Ovary (tissue), 10 donors: ENCODE measurements at places on chromosomes 3 and 15. TPM values are rescaled to one million over a fixed set of nuclear protein-coding genes. Genes with fewer than 3 reads are reported as not detected.

Gene BCL2A1
- total RNA-seq, result 2.1 TPM

Gene CHRM5
- total RNA-seq, result not detected

Gene NUDT16
- 31.9 TPM for total RNA-seq

Gene BLM
- 0.15 TPM for total RNA-seq

Gene C3orf49
- total RNA-seq, result not detected

Gene TRH
- 0.81 TPM for total RNA-seq

Gene TEX55
- total RNA-seq, result not detected

Gene IL17RD
- 19.8 TPM for total RNA-seq

Gene CKMT1A
- not detected for total RNA-seq

Gene PARP15
- total RNA-seq, result 1.8 TPM

Gene GPR149
- not detected for total RNA-seq

Gene CXCR6
- total RNA-seq, result 0.20 TPM

Gene FGF12
- total RNA-seq, result 2.8 TPM

Gene ATP11B
- total RNA-seq, result 83.4 TPM

Gene TF
- total RNA-seq, result 2.0 TPM

Gene CHP1
- 53.0 TPM for total RNA-seq

- DNase-seq, result no peak
Measured at GRCh38 chr3:133124511-133124910, 86.3 kb downstream of the TMEM108 start.

GRCh38 chr3:52443791-52444687, 864 bp downstream of the SEMA3G start:
- DNase-seq, result no peak

- no peak for DNase-seq
Measured at GRCh38 chr15:65887565-65887964, 18.3 kb downstream of the RAB11A start.

GRCh38 chr15:35182841-35183479, 97.9 kb upstream of the NANOGP8 start:
- DNase-seq, result no peak

DNA sequence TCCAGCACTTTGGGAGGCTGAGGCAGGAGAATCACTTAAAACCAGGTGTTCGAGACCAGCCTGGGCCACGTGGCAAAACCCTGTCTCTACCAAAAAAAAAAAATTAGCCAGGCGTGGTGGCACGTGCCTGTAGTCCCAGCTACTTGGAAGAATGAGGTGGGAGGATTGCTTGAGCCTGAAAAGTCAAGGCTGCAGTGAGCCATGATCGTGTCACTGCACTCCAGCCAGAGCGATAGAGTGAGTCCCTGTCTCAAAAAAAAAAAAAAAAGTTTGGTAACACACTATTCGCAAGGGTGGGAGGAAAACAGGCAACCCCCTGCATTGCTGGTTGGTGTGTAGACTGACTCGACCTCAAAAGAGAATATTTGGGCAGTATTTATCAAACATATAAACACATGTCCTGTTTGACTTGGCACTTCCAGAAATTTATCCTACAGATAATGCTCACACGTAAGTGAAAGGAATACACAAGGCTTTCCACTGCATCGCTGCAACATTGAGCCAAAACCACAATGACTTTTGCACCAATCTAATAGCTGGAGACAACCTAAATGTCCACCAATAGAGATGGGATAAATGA, 3.1 kb upstream of the ANPEP start:
- no peak for DNase-seq

DNA sequence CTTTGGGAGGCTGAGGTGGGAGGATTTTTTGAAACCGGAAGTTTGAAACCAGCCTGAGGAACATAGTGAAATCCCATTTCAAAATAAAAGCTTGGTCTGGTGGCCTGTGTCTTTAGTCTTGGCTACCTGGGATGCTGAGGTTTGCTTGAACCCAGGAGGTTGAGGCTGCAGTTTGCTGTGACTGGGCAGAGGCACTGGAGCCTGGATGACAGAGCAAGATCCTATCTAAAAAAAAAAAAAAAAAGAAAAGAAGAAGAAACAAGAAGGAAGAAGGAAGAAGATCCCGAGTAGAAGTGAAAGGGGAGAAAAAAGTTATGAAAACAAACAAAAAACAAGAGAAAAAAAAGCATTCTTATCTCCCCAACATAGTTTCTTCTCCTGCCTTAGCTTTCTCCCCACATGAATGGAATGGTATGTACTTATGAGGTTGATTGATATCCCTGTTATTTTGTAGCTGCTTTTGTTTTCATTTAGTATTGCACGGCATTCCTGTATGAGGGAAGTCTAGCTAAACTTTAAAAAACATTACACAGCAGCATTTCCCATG, 42.4 kb downstream of the TMEM40 start:
- no peak for DNase-seq

- no peak for DNase-seq
Measured at GRCh38 chr3:173019378-173019777, 121.7 kb downstream of the SPATA16 start.

- DNase-seq, result no peak
Measured at GRCh38 chr15:96097661-96098060, 232.8 kb upstream of the NR2F2 start.

- no peak for DNase-seq
Measured at GRCh38 chr15:37253877-37254276, 153.5 kb upstream of the MEIS2 start.

- no peak for DNase-seq
Measured at GRCh38 chr3:63076357-63076756, 201.1 kb upstream of the CADPS start.

DNA sequence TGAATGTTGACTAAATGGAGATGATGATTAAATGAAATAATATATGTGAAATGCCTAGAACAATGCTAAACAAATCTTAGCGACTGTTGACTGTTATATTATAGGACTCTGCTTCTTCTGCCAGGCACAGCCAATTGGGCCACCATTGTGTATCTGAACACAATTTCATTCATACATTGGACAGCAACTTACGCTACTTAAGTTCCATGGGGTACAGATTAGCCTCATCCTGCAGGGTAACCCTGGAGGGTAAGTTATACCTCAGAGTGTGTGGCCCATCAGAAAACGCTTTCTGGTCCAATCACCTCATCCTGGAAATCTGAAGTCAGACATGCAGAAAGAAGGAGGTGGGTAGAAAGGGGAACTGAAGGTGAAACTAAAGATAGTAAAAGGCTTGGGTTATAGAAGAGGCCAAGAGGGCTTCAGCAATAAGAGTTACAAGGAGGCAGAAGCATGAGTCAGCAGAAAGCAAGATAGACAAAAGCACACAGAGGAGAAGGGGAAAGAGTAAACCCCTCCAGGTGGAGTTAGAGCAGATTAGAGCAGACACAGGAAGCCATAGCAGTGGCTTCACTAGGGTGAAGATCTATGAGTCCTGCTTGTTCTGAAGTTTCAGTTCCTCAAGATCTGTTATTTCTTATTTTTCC, 119.3 kb upstream of the SLC24A5 start:
- DNase-seq, result no peak

DNA sequence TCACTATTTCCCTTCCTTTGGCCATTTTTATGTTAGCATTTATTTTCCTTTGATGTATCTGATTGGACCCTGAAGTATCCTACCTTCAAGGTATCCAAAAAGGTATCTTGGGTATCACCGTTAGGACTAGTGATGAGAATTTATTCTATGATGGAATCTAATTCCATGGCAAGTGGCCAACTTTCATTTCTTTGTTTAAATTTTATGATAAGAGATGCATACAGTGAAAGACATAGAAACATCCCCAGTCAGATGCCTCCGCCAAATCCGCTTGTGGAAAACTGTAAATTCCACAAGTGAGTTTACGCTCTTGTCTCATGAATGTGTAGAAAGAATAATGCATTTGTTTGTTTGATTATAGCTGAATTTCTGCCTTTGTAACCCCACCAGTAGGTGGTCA, 153.7 kb upstream of the NR2F2 start:
- DNase-seq, result no peak

DNA sequence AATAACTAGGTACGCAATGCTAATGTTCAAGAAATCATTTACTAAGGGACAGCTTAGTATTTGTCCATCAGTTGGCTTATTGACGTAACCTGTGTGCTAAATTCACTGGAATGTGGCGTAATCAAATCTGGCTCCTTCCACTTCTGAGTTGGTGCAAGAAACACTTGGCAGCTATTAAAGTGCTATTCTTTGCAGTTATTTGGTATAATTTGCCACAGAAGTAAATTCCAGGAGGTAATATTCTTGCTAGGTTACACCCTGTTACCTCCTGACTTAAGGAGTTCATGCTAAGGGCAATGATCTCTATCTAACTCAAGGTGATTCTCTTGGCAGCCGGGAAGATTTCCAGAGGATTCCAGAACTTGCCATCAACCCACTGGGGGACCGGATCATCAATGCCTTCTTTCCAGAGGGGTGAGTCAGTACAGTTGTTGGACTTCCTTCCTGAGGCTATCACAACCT, 25.5 kb downstream of the CHP1 start:
- no peak for DNase-seq

DNA sequence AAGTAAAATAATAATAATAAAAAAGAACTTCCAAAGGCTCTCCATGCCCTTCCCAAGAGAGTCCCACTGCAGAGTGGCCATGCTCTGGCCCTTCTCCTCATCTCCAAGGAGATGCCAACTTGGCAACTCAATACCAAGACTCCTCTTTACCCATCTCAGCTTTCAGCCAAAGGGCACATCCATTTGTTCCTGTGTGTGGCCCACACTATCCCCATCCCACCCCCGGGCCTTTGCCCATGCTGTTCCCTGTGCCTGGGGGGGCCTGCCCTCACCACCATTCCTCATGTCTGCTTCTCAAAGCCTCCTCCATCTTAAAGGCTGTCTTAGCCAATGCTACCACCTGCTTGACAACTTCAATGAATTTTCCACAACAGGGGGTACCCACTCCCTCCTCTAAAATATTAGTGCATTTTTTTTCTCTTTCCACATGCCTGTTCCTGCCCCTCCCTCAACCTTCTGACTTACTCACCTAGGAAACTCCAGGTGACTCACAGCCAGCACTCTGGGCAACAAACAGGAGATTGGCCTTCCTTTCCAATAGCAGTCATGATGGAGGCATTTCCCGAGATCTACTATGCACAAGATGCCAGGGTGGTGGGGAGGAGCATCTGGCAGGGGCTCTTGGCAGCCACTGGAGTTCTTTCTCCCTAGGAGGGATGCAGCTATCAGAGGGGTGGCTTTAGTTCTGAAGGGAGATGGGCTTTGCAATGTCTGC, 109.4 kb upstream of the SMAD3 start:
- DNase-seq, result no peak

DNA sequence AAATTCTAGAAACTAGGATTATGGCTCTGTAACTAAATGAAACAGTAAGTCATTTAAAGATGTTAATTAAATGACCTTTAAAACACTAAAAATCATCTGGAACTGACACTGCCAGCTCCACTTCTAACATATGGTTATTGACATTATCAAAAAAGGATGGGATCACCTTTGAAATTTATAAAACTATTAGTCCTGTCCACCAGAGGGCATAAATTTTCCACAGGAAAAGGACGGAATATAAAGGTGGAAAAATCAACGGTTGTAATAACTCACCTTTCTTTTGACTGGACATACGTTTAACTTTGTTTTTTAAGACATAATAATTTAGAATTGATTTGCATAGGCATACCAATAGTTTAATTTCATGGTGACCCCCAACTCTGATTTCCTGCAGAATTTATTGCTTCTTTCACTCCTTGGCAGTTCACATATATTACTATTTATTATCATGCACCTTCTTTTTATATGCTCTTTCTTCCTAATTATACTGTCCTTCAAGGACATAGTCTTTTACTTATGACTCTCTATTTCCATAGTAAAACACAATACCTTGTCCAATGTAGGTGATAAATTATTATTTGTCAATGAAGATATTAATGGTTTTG, 345.7 kb downstream of the CADM2 start:
- no peak for DNase-seq

GRCh38 chr15:51076524-51077220, 18.0 kb downstream of the TNFAIP8L3 start:
- DNase-seq, result no peak

DNA sequence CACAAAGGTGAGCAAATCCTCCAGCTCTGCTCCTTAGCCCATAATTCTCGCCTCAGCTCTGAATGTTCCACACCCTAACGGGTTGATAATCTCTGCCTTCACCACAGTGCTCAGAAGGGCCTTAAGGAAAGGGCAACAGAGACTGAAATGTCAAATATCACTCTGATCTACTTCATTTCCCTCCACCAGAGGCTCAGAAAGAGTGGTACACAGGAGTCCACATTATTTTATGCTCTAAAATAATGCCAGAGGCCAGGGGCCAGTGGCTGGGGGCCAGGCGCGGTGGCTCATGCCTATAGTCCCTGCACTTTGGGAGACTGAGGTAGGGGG, 72.2 kb downstream of the MB21D2 start:
- DNase-seq, result no peak

GRCh38 chr3:194584320-194584776, 48.9 kb downstream of the TMEM44 start:
- no peak for DNase-seq

DNA sequence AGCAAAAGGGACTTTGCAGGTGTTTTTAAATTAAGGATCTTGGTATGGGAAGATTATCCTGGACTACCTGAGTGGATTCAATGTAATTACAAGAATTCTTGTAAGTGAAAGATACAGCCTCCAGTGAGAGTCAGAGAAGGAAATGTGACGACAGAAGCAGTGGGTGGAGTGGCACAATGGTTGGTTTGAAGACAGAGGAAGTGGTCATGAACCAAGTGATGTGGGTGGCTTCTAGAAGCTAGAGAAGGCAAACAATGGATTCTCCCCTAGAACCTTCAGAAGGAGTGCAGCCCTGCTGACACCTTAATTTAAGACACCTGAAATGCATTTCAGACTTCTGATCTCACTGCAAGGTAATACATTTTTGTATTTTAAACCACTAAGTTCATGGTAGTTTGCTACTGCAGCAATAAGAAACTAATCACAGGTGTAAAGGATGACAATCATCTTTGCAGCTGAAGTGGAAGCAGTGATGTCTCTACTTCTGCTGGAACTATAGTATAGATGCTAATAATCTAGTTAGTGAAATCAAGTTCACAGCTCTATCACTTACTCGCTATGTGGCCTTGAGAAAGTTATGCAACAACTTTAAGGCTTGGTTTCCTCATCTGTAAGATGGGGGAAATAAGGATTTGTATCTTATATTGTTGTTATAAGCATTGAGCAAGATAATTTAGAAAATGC, 403.4 kb upstream of the SUCLG2 start:
- DNase-seq, result no peak

DNA sequence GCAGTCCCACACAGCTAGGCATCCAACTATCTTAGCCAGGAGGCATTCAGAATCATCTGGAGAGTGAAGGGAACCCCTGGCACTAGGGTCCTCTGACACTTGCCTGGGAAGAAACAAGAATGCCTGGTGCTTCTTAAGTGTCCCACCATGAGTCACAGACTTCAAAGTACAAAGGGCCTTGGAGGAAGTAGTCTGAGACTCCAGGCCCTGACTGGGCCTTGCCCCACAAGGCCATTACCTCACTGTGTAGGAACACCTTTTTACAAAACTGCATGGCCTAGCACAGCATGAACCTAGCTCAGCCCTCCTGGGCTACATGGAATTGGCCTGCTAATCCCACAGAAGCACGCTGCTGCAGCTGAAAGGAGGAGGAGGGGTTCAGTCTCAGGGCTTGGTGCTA, 104.5 kb upstream of the SLCO2A1 start:
- no peak for DNase-seq

DNA sequence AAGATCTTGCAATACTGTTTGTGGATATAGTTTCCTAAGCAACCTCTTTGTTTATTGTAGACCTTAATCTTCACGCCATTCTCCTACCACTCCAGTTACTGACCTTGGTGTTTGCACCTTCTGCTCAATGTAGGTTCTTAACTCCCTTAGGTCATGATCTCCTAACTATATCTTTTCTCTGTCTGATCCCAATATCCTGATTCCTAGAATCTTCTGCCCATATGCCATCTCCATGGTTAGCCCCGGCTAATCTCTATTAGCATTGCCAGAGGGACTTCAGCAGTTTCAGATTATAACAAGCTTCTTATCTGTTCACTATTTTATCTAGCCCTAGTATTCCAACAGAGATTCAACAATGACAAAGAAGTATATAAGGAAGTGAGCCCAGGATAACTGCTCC, 64.9 kb downstream of the IMPG2 start:
- no peak for DNase-seq
